Iris pigment epithelial cell (primary cell): ENCODE measurements at places on chromosomes 6 and 20.

DNA sequence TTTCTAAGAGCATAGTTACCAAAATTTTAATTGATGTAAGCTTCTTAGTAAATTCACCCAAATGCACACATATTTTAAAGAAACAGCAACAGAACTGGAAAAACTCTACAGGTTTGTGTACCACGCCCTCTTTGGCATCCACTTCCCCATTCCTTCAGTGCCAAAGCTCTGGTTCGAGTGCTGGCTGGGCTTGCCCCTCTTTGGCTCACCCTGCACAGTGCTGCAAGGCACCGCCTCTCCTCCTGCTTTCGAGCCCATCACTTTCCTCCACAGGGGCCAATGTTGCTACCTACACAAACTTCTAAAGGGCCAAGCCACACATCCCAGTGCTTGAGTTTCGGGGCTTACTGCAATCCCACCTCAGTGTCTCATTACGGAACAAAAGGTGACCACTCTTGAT is 9.6 kb downstream of the LRP11 start:
- DNase-seq: no peak

GRCh38 chr6:112659912-112660311 is 312.8 kb downstream of the RFPL4B start:
- no peak for DNase-seq

- DNase-seq: peak; percentile 79
These were observed 4.8 kb downstream of the EPB41L2 start for GRCh38 chr6:131058236-131058635.

DNA sequence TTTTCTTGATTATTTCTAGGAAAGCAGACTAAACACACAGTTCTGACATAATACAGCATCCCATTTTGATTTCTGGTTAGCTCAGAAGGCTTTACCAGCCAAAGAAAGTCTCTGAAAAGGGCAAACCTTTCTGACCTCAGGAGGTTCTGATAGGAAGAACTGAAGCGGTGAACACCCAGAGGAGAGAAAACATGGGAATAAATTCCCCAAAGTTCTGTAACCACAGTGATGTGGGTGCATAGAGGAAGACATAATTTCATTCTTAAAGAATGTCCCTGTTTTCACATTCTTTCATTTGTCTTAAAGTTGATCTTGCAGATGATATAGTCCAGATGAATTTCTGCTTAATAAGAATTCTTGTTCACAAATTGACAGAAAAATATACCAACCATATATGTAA is 60.3 kb downstream of the RSPO3 start:
- DNase-seq: peak; percentile 59
